ENCODE measurements at places on chromosomes 6 and 20.

- no peak for DNase-seq
Observed at GRCh38 chr6:7785243-7786035, 59.5 kb downstream of the BMP6 start.

- DNase-seq: no peak
Observed at GRCh38 chr6:89458704-89459103, 25.8 kb downstream of the ANKRD6 start.

DNA sequence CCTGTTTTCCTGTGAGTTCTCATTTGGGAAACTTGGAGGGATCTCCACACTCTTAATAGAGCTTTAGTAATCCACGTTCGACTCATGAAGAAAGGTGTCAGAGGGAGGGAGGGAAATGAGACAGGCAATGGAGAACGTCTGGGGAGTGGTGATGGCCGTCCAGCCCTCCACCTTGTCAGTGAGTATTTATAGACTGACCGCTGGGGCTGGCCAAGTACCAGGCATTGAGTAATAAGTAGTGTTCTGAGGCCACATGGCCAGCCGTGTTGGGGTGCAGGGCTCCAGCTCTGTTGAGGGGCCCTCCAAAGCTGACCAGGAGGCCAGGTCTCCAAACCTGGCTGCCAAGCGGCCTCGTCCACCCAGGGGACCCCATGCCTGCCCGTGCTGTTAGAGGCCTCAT is 11.3 kb upstream of the DSN1 start:
- no peak for DNase-seq

DNA sequence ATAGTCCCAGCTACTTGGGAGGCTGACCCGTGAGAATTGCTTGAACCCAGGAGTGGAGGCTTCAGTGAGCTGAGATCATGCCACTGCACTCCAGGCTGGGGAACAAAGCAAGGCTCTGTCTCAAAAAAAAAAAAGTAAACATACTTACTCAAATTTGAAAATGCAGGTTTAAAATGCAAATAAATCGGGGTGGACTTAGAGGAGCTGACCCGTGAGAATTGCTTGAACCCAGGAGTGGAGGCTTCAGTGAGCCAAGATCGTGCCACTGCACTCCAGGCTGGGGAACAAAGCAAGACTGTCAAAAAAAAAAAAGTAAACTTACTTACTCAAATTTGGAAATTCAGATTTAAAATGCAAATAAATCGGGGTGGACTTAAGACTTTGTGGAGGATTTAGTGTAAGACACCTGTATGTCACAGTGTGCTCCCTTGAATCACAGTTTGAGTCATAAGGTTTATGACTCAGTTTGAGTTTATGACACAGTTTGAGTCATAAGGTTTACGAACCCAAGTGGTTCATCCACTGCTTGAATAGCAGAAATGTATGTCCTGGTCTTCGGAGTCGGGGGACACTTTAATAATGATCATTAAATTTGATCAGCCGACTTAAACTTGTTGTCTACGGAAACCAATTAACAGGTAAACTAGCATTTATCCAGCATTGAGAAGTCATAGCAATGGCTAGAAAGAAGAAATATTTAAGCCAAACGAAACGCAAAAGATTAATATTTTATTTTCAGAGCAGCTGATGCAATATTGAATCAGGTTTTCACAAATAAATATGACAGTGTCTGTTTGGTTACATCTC is 6.8 kb upstream of the MRPS10 start:
- no peak for DNase-seq

GRCh38 chr6:38192487-38192886 is 373.0 kb downstream of the ZFAND3 start:
- no peak for DNase-seq

DNA sequence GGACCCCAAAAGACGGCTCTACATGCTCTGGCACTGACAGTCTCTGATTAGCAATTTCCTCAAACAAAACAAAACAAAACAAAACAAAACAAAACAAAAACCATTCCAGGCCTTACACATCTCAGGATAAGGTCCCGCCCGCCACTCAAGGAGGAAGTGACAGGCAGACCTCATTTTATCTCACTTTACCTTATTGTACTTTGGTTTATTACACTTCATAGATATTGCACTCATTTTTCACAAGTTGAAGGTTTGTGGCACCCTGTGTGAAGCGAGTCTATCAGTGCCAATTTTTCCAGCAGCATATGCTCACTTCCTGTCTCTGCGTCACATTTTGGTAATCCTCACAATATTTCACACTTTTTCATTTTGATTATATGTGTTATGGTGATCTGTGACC is 15.2 kb downstream of the ZBP1 start:
- no peak for DNase-seq

DNA sequence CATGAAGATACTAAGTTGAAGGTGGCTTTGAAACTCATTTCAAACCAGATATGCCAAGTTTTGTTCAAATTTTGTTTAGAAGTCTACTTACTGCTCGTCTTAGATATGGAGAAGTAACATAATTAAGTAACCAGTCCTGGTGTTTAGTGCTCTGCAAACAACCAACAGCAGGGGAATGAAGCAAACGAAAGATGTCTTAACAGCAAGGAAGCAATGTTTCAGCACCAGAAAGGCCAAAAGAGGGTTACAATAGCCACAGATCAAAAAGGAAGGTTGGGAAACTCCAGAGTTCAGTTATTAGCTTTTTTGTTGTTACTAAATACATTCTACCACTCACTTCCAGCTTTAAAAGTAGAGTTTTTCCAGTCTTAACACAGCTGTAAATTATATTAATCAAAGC is 45.1 kb downstream of the LHFPL5 start:
- no peak for DNase-seq

GRCh38 chr6:154653385-154653784 is 79.8 kb upstream of the SCAF8 start:
- DNase-seq: no peak

GRCh38 chr6:220312-220711 is 72.0 kb upstream of the DUSP22 start:
- DNase-seq: no peak

DNA sequence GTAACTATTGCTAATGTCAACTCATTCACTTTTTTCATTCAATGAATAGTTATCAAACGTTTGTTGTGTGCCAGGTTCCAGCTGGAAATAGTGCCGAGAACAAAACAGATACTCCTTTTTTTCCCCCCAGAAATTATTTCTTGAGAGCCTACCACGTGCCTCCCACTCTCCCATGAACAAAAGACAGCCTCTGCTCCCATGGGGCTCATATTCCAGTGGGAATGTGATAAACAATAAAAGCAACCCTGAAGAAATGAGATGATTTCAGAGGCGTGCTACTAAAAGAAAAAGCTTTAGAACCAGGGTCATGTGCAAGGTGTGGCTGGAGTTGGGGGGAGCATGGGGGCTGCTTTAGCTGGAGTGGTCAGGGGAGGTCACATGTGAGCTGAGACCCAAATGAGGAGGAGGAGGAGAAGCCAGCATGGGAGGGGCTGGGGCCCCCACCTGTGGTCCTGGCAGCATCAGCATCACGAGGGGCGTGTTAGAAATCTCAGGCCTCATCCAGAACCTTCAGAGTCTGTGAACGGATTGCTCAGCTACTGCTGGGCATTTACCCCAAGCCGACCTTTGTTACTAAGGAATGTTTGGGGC is 157.4 kb downstream of the EYA2 start:
- no peak for DNase-seq

- no peak for DNase-seq
Observed at GRCh38 chr20:24492031-24492607, 22.7 kb downstream of the SYNDIG1 start.

DNA sequence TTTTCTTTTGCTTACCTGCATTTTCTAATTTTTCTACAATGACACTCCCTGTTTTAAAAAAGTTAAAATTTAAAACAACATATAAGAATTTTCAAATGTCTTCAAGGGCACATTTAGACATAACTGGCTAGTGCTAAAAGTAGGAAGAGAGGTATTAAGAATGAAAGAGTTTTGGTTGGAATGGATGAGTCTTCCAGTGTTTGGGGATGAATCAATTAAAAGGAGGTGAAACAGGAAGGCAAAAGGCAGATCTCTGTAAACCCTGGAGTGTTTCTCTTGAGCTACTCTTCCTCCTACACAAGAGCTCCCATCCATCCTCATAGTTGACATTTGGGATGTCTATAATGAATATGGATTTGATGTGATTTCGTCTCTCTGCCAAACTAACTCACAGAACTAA is 238.5 kb upstream of the SUPT3H start:
- no peak for DNase-seq

DNA sequence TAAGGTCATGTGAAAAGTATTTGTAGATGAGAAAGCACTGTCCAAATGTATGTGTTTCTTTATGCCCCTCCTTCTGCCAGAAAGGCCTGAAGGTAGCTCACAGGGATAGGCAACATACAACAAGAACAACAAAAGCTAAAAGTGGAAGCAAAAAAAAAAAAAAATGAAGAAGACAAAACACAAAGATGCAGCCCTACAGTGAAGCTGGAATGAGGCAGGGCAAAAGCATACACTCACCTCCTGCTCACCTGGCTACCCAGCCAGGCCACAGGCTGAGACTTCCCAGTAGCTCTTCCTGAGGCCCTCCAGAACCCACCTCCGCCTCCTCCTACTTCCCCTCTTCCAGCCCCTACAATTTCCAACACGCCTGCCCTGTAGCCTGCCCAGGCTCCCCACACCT is 2.4 kb downstream of the UNC5CL start:
- DNase-seq: no peak

- no peak for DNase-seq
Observed at GRCh38 chr6:6085928-6086668, 79.4 kb upstream of the NRN1 start.

GRCh38 chr6:2919401-2919800 is 16.3 kb upstream of the SERPINB9 start:
- no peak for DNase-seq

GRCh38 chr6:16488813-16489212 is 250.4 kb downstream of the GMPR start:
- DNase-seq: no peak

DNA sequence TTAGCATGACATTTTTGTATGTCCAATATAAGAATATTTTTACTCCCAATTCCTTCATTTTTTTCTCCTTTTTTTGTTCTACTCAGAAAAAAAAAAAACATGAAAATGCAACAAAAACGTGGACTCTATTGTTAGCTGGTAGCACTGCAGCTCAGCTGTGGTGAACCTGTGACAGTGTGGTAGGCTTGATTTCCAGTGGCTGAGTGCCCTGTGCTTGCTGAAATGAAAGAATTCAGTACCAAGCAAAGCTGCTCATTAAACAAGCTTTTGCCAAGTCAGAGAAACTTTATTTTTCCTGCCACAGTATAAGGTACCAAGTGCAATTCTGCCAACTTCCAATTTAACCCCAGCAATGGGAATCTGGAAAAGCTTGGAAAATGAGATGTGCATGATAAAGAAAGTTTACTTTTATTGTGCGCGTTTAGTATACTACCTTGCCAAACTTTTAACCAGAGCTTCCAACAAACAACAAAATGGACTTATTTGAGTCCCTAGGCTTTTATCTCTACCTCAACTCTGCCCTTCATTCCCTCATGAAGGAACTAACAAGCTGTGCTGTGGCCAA is 215.2 kb downstream of the SLC35F1 start:
- DNase-seq: no peak

- DNase-seq: no peak
Observed at GRCh38 chr20:59124296-59125029, 39.2 kb upstream of the ZNF831 start.

DNA sequence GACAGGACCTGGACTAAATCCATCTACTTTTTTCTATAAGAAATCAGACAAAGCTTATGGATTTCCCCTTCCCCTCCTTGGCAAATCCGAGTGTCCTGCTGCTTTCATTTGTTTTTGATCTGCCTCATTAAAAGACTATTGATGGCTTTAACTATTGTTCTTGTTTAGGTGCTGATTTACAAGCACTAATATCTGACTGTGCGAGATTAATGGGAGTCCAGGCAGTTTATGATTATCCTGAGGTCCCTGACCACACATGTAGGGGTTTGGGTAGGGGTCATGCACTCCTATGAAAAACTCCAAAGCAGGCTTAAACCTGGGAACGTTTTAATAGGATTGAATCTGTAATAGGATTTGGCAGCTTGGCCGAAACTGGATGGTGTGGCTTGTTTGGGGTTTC is 317.5 kb upstream of the POU3F2 start:
- DNase-seq: no peak

GRCh38 chr20:19423900-19424620 is 211.6 kb downstream of the SLC24A3 start:
- no peak for DNase-seq

DNA sequence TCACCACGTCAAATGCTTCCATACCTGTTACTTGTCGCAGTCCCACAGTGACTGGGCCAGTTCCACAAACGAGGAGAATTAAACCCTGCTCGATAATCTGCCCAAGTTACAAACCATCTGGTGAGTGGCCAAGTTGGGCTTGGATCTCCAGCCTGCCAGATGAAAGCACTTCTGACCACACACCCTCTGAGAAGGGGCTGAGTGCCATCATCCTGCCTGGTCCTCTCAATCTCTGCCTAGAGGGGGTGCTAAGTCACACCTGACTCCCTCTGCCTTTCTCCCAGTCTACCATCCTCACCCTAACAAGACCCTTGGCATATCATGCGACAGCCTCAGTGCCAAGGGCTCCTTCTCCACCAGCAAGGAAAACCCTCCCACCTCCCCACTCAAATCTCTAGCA is 15.8 kb downstream of the RRP36 start:
- DNase-seq: no peak

GRCh38 chr6:70398783-70399728 is 14.3 kb upstream of the FAM135A start:
- no peak for DNase-seq

DNA sequence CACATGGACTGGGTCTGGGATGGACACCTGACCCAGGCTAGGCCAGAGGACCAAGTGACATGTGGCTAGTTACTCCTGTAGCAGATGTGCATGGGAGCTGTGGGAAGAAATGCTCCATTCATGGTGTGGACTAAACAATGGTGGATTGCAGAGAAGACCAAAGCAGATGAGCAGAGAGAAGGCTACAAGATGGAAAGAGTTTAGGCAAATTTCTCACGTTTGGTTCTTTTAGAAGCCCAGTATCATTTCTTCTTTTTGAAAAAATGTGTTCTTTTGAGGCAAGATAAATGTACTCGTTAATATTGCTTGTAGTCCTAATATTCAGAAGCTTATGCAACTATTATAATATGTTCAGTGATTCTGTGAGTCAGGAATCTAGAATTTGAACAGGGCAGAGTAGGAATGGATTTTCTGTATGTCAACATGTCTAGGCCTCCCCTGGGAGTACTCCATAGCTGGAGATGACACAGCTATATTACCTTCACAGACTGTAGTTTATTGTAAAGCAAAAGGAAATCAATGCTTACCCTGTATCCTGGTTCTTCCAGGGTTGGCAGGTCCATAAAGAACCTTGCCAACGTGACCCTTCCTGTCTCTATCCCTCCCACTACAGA is 2.3 kb upstream of the BTN2A1 start:
- DNase-seq: no peak

Data from stimulated activated CD8-positive, alpha-beta memory T cell treated with anti-CD3 and anti-CD28 coated beads, Interleukin-7, amount 100 ng/mL, for 1 hour (primary cell).